Activated CD8-positive, alpha-beta memory T cell treated with anti-CD3 and anti-CD28 coated beads, Interleukin-2, amount 50 U/mL, for 4 hours (primary cell): ENCODE measurements at places on chromosomes 2 and 18.

DNA sequence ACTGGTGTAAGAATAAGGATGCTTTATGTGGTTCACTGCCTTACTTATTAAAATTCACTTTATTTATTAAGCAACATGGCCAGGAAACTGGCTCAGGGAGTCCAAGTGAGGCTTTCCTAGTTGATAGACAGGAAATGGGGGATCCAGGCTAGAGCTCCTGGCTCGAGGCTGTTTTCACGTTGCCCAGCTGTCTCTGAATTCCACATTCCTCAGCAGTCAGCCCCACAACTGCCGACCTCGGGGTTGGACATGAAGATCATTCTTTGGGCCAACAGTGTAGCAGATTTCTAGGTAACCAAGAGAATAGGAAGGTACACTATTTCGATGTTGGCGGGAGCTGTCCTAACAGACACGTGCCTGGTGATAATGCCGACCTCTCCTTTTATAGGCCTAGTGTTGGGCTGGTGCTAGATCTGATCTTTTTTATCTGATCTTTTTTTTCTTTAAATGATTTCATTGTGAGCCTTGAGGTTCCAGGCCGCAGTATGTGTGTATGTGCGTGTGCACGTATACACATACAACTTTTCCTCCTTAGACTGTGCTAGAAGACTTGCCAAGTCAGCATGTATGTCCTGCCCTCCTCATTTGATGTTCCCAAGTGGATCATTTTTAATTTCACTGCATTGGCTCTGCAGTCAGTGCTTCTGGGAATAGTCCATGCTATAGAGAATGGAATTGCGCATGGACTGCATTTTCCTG, 103.5 kb downstream of the CABLES1 start:
- DNase-seq: no peak

DNA sequence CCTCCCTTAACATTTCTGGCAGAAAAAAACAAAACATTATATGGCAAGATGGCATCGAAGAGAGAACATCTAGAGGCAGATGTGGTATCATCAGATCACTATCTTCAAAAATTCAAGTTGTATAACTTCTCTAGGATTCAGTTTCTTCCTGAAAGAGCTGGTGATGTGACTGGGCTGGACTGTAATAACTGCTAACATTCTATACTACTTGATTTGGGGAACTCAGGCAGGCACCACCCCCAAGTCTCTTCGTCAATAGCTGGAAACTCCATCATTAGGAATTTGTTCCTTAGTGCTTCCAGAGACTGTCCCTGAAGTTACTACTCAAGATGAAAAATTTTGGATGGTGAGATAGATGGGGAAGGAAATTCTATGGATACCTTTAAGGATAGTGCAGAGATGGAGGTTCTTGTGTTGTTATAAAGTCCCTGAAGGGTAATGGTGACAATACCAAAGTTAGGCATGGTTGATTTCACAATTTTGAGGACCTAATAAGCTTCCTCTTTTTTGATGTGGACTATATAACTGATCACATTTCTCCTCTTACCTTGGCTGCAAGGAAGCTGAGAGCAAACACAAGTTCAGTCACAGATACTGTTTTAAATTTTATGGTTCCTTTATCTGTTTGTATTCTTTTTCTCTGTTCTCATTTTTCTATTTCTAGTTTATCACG, 59.1 kb upstream of the PGAP1 start:
- DNase-seq: no peak

DNA sequence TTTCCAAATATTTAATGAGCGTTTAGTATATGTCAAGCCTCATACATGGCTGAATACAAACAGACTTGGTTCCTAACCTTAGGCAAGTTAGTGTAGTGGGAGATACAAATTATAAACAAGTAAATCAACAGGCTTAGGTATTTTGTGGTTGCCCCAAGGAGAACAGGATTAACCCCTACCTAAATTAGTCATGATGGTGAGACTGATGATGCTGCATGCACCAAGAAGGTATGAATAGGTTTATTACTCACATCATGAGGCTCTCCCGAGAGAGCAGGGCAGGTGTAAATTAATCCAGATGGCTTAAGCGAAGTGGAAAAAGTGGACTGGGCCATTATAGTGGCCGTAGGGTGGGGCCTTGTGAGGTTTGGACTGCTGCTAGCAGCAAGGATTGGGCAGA, 118.1 kb upstream of the GCFC2 start:
- no peak for DNase-seq

GRCh38 chr18:13892098-13892497, 23.2 kb downstream of the MC2R start:
- no peak for DNase-seq

DNA sequence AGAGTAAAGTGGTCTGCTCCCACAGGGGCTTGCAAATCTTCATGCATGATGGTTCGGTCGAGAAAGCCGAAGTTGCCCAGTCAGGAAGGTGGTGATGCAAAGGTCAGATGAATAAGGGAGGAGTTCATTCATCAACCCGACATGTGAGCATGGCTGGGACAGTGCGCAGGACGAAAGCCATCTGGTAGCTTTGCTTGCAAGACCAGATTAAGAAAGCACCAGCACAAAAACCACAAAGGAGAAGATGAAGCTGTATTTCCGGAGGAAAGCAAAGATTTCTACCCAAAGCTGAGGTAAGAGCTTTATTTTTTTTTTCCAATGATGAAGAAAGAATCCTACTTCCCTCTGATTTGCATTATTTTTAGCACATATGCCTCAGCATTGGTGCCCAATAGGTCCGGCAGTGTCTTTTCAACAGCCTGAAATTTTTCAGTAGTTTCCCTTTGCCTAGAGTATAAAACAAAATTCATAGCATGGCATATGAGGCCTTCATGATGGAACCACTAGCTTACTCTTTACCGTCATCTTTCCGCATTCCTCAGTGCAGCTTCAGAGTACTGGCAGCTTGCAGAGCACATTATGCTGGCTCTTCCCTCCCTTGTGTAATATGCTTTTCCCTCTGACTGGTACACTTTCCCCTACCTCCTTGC, 112.0 kb upstream of the THOC1 start:
- no peak for DNase-seq

DNA sequence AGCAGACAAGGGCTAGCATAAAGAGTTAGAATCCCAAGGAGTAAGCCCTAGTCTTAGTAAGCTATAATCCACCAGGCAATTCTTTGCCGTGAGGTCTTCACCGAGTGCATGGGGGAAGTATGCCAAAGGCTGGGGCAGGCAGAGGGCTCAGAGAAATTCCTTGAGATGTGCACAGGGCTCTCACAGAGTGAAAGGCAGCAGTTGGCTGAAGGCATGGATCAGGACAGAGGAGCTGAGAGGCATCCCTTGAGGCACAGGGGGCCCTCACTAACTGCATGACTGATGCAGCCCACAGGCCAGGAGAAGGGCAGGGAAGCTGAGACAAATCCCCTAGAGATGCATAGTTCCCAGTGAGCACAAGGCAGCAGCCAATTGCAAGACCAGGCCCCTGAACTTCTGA, 34.1 kb downstream of the PTH2R start:
- no peak for DNase-seq

DNA sequence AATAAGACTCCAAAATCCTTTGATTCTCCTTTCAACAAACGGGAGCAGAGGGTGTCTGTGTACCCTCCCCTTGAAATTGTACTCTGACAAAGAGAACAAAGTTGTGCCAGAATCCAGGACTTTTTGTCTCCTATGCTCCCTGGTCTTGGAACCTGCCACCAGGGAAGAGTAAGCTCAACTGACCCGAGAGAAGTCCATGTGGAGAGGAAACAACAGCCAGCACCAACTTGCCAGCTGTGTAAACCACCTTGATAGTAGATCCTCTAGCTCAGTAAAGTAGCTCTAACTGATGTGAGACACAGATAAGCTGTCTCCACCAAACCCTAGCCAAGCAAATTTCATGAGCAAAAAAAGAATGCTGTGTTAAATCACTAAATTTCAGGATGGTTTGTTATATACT, 46.9 kb downstream of the LNPK start:
- DNase-seq: no peak

- no peak for DNase-seq
These were observed 192.6 kb downstream of the SH3RF3 start for GRCh38 chr2:109321570-109321969.

DNA sequence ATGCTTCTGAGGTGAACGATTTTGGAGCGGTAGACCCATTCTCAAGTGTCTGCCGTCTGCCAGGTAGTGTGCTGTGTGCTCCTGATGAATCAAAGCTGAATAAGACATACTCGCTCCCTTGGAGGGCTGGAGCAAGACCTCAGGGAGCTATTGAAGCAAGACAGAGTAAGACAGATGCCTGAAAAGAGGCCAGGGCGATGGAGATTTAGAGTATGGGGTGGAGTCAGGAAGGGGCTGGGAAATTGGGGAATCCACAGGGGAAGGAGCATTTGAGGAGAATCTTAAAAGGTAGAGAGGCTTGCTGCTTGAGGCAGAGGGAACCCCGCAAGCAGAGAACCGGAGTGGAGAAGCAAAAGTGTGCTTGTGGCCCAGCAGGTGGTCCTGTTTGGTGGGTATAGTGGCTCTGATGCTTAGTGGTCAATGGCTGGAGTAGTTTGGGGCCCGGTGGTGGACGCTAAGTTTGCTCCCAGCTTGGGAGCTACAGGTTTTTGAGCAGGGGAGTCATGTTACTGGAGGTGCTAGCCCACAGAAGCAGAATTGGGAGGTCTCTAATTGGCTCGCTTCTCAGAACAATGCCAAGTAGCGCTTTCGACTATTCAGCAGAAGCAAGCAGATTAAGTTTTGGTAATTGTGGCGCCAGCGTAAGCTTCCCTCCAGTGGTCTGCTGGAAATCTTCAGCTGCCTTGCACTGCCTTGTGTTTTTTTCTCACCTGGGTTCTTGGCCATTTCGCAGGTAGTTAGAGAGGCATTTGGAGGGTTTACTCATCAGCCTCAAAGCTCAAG, 2.0 kb downstream of the CNNM4 start:
- no peak for DNase-seq

DNA sequence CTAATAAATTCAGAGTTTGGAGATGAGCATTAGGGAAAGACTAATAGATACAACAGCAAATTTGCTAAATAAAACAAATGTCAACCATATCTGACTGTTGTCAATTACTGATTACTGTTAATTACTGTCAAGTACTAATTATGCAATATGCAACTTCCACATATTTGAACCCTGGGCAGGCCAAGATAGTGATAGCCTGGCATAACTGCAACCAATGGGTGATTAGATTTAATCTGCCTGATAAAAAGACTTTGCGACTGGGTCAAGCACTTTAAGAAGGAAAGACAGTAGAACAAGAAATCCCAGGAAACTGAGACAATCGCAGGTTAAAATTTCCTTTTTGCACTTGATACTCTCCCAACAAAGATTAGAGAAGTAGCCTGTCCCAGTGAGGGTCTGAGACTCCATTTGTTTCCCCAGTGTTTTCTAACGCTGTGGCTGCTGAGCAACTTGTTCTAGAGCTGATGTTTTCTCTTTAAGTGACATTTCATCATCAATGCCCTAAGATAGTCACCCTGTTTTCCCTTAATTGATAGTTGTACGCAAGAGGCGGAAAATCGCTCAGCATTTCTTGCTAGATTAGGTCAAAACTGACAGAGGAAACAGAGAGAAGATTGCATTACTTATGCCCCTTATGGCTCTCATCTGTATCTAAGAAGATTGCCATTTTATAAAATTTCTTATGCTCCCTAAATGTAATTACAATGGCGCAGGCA, 17.8 kb downstream of the ARHGAP15 start:
- DNase-seq: no peak

GRCh38 chr2:58568901-58569300, 327.8 kb upstream of the FANCL start:
- DNase-seq: no peak

DNA sequence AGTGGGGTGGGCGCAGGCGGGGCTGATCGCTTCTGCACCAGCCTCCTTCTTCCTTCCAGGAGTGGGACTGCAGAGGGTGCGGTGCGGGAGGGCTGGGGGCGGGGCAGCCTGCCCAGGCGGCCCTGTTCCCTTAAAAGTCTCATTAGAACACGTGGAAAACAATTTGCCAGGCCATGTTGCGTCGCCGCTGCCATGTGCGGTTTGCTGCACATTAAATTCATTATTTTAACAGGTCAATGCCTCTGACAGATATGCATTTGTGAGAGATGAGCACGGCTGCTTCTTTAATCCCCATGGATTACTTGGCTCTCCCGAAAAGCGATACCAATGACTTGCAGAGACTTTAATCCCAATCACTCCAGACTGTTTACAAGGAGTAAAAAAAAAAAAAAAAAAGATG, 139.0 kb downstream of the CELF4 start:
- DNase-seq: no peak
